CD4-positive, alpha-beta memory T cell (primary cell): ENCODE measurements at places on chromosomes 16 and 17.

GRCh38 chr17:21301593-21302550, 17.4 kb downstream of the MAP2K3 start:
- DNase-seq = peak; percentile 18

GRCh38 chr17:31722251-31723056, 136.6 kb downstream of the COPRS start:
- no peak for DNase-seq

GRCh38 chr16:4828567-4829321, 18.3 kb downstream of the GLYR1 start:
- DNase-seq = no peak

GRCh38 chr16:82396509-82396908, 226.5 kb upstream of the MPHOSPH6 start:
- no peak for DNase-seq

GRCh38 chr17:83026311-83026811, 53.0 kb upstream of the METRNL start:
- no peak for DNase-seq

GRCh38 chr16:24838554-24839266, 7.1 kb upstream of the SLC5A11 start:
- no peak for DNase-seq

DNA sequence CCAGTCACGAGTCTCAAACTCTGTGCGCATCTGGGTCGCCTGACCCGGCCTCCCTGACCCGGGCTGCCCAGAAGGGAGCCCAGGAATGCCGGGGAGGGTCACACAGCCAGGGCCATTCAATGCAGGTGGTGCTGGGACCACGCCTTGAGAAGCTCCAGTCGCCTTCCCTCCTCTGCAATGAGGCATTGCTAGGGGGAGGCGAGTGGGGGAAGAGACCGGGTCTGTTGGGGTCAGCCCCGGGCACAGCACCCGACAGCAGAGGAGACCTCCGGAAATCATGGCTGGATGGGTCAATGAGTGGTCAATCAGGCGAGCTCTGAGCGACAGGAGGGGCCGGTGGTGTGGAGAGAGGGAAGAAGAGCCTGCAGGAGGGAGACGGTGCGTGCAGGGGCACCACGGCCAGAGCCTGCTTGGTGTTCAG, 13.3 kb downstream of the JPH3 start:
- DNase-seq = no peak

GRCh38 chr17:40121181-40122135, at the start of gene MSL1:
Gene MSL1, plus strand, starts transcription at chr17:40121971. Its CDS starts 642 bp downstream, at chr17:40122613.
- peak; percentile 82 for DNase-seq

GRCh38 chr17:41324180-41325075, 8.9 kb upstream of the KRTAP17-1 start:
- no peak for DNase-seq

DNA sequence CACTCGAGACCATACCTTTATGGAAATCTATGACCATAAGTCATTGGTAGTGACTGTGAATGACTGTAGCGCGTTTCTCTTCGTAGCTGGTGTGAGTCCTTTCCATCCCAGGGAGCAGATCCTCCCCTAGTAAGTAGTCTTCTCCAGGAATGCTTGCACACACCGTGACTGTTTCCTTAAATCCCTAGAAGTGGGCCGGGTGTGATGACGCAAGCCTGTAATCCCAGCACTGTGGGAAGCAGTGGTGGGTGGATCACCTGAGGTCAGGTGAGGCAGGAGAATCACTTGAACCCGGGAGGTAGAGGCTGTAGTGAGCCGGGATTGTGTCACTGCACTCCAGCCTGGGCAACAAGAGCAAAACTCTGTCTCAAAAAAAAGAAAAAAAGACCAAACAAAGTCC, 70.6 kb downstream of the CRISPLD2 start:
- no peak for DNase-seq

DNA sequence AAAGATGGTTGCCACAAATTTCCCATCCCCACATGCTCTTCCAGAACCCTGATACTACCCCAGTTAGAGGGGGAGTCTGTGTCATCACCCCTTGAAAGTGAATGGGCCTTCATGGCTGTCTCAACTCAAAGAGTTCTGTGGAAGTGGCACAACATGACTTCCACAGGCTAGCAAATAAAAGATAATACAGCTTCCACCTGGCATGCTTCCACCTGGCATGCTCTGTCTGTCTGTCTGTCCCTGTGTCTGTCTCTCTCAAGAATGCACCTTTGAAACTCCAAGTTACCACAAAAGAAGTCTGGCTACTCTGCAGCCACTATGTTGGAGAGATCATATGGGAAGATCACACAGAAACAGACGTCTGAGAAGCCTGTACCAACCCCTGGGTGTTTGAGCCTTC, 35.0 kb downstream of the CFDP1 start:
- DNase-seq = no peak

DNA sequence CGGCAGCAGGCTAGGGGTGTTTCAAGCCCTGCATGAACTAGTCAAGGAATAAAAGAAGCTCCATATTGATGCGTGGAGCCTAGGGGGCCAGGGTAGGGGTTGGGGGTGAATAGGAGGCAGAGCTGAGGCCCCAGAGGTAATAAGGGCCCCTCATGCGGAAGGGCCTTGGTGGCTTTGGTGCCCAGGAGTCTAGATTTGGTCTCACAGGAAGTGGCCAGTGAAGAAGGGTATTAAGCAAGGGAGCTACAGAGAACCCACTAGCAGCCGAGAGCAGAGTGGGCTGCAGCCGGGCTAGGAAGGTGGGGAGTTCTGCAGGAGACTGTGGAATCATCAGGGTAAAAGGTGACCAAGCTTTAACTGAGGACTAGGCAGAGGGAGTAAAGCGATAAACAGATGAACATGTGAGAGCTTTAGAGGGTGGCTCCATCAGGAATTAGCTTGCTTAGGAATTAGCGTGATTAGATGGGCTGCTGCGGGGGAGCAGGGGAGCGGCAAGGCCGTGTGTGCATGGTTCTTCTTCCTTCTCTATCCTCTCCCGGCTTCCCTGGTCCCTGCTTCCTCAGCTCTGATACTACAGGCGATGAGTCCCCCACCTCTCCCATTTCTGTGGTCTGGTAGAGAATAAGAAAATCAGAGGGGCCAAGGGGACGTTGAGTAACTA, 9.8 kb downstream of the GNGT2 start:
- no peak for DNase-seq

DNA sequence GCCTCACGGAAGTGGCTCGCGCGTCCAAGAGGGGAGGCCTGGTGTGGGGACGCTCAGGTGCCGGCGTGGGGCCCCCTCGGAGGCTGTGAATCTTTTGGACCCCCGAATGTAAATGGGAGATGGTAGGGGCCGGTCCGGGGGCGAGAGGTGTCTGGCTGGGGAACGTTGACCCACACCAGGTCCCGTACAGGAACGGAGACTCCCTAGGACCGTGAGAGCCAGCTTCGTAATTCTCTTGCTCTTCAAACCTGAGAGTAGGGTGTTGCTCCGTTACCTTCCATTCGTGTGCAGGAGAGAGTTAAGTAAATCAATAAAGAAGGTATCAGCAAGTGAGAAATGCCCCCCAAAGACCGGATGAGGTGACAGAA, 481 bp downstream of the LYRM1 start:
- peak; percentile 30 for DNase-seq

GRCh38 chr17:1963250-1963649, 61.9 kb downstream of the RTN4RL1 start:
- no peak for DNase-seq

DNA sequence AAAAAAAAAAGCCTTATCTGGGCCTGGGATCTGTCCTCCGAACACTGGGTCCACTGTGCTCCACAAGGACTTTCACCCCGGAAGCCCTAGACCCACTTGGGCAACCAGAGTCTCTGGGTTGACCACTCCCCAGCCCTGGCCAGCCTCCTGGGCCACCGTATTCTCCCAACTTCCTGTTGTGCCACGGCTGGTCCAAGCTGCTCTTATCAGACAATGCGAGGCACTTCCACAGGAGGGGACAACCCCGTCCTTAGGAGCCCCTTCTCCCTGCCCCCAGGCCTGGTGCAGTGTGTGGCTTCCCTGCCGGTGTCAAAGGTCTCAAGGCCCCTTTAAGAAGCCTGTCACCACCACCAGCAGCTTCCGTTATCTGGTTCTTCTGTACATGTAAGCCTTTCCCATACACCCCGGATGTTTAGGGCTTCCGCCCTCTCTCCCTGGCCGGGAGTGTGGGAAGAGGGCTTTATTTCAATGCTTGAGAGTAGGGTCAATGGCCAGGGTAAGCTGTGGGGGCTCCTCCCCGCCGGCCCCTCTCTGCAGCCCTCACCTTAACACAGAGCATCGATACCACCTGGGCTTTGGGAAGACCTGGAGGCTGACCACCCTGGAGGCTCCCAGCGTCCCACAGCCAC, 313.0 kb downstream of the SEC14L1 start:
- DNase-seq = no peak

DNA sequence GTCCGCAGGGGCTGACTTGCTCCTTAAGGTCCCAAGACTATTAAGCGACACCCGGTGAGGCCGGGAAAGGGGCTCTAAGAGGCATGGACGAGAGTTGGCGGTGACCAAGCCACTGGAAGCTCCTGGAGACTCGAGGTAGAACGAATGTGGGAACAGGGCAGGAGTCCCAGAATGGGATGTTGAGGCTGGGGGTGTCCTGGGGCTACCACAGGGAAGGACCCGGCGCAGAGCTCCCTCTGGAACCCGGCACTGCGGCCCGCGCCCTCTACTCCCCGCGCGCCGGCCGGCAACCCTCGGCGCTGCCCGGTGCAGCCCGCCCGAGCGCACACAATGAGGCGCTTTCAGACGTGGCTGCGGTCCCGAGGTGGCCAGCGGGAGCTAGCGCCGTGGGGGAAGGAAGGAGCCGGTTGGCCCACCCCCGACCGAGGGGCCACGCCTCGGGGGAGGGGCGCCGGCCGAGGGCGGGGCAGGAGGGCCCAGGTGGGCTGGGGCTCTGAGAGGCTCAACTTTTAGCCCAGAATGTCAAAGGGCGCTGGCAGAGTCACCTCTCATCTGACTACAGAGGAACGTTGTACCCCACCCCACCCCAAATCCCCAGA, at the start of gene CHST6:
Gene CHST6, minus strand, starts transcription at position 366 of the 599 bp plus-strand sequence. CDS start 15,613 bp downstream, outside the sequence.
- peak; percentile 12 for DNase-seq

- no peak for DNase-seq
Observed at GRCh38 chr16:53817117-53817755, 113.3 kb downstream of the FTO start.

DNA sequence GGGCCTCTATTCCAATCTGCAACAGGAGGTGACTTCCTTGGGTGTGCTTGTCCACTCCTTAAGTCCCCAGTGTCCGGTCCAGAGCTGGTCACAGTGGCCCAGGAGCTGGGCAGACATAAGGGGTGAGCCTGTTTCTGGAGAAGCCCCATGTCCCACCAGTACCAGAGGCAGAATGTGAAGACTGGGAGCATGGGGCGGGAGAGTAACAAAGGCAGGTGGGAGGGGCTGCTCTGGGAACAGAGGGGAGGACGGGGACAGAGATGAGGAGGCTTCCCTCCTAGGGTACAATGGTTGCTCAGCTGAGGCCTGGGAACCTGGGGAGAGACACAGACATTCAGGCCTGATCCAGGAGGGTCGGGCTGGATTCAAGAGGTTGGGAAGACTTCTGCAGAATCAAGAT, 323.3 kb upstream of the TNRC6C start:
- no peak for DNase-seq

- no peak for DNase-seq
Observed at GRCh38 chr17:67518876-67519275, 141.8 kb downstream of the PITPNC1 start.

DNA sequence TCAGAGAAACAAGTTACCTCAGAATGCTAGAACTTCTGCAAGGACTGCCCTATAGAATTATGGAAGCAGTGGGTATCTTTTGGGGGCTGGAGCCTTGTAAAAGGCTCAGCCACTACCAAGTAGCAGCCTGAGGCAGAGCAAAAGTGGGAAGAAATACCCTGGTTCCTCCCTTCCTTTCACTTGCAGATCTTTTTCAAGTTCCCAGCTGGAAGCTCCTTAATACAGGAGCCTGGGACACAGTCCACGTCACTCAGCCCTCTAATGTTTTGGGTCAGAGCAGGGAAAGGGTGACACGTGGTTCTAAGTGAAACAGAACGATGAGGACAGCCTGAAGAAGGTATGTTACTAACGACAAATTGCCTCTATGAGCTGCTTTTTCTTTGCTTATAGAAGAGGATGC, 93.1 kb downstream of the CNTNAP4 start:
- DNase-seq = no peak

GRCh38 chr17:31585280-31585630, 193.8 kb downstream of the RAB11FIP4 start:
- no peak for DNase-seq

DNA sequence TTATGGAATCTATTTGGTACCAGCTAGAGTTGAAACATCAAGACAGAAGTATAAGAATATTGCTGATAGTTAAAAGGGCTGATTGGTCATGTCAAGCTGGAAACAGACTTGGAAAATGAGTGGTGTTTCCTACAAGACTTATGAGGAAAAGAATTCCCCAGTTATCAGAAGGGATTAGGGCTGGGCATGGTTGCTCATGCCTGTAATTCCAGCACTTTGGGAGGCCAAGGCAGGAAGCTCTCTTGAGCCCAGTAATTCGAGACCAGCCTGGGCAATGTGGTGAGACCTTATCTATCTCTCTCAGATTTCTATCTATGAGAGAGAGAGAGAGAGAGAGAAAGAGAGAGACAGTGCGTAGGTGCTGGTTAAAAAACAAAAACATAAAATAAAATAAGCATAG, 139.5 kb upstream of the PMFBP1 start:
- no peak for DNase-seq

DNA sequence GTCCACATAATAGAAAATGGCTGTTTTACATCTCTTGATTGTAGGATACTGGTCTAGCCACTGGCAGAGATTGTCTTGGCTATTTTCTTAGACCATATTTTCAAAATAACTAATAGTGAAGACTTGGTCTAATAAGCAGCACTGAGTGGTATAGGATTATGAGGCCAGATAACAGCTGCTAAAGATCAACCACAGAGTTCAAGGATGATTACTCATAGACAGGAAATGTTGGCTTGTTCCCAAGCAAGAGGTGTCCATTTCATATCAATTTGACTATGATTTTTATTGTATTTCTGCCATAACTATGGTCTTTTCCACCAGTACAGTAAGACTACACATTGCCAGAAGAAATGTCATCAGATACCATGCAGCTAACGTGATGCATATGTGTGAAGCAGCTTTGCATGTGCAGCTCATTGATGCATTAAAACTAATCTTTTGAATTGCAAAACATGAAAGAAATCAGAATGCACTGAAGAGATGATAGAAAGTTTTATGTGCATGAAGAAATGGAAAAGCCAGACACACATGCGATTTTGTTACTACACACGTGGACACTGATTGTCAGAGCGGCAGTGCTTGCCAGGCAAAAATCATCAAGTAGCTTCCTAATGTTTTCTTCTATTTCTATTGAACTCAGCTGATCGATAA, 693.3 kb downstream of the CDH11 start:
- DNase-seq = no peak

GRCh38 chr16:54048586-54049495, 237.7 kb downstream of the IRX3 start:
- DNase-seq = no peak

DNA sequence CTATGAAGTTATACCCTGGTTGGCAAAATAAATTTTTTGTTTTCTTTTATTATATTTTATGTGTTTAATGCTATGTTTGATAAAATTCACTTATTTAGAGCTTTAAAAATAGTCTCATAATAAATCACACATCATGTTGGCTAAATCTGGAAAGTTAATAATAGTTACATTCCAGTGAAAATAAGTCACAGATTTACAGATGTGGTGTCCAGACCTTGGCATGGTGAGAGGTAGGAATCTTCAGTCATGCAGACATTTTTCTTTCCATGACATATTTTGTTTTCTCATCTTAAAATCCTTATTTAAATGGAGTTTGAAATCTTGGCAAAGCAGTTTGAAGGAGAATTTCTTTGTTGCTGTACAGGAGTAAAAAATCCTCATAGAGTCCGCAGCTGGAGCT, 48.1 kb upstream of the GOSR1 start:
- DNase-seq = no peak

GRCh38 chr17:29618272-29619065, 4.2 kb downstream of the CORO6 start:
- no peak for DNase-seq
